GM04503 (cell line): ENCODE measurements at places on chromosomes 6 and 20.

DNA sequence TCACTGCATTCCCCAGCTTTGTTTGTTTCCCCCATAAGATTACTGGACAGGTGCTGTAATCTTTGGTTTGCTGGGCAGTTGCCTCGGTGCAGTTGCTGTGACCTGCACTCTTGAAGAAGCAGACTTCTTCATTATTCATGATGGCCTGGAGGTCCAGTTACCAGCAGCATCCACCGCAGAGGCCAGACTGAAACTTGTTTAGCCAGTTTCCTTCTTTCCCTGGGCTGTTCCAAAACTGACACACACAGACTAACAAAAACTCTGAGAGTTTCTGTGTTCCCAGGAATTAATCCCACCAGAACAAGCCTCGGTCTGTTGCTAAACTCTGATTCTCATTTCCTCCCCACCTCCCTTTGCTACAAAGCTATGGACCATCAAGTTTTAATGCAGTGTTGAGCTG lies 144.1 kb downstream of the QRSL1 start:
- DNase-seq: no peak

DNA sequence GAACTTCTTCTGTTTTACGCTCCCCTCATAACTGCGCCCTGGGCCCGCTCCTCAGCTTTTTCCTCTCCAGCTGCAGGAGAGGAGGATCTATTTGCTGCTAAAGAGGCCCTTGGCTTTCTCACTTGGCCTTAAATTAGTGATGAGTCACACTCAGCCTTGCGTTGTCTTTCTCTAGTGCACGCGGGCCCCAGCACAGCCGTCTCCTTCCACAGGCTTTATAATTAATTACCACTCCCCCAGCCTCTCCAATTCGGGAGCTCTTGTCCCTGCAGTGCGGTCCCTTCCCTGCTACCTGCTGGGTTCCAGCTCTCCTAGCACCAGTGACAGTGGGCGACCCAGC lies 25.2 kb downstream of the PACSIN1 start:
- no peak for DNase-seq

DNA sequence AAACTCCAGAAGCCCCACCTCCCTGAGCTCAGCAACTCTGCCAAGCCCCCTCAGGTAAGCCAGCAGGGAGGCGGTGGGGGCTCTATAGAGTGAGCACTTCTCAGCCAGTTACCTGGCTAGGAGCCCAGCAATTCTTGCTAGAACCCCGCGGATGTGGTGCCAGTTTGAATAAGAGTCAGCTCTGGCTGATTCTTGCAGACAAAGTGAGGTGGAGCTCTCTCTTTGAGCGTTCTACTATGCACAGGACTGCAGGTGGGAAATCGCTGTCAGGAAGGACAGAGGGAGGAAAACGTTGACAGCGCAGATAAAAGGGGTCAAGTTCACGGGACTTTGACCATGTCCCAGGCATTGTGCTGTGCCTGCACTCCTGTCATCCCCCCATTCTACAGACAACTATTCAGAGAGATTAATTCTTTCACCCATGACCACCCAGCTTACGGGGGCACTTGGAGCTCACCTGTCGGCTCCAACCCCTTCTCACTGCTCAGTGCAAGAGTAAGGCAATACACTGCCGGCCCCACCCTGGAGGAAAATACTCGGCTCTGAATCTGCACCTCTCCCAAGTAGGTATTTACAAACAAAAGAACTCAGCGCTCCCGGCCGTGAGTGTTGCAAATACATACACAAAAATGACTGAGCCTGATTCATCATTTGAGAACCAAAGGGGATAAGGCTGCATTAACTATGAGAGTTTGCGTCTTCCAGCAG lies 92.9 kb downstream of the ANKRD60 start:
- no peak for DNase-seq

DNA sequence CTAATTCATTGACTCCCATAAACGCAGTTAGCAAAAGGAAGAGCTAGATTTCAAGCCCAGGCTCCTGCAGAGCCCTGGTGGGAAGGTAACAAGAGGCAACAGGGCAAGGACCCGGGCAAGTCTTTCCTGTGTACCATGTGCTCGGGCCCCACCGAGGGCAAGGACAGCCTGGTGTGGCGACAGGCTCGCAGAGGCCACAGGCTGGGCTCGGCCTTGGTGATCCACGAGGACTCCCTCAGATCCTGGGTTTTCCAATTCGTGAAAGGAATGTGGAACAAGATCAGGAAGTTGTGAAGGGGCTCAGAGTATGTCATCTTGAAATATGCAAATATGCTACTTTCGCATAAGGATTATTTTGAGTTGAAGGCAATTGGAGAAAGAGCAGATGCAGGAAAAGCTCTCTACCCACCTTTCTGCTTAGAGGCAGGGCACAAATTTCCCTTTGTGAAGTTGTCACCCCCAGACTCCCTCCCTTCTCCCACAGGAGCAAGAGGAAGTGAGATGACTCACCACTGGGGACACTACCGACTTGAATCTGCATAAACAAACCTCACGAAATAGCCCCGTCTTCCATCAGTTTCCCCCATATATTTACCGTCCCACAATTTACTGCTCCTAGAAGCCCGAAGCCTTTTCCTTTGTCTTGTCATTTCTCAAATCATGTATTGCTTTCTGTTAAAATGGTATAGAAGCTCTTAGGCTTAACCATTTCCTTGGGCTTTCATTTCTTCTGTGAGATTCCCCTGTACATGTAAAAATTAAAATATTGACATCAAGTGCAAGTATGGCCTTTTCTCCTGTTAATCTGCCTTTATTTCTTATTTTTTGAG lies 79.0 kb downstream of the PSMG4 start:
- no peak for DNase-seq

DNA sequence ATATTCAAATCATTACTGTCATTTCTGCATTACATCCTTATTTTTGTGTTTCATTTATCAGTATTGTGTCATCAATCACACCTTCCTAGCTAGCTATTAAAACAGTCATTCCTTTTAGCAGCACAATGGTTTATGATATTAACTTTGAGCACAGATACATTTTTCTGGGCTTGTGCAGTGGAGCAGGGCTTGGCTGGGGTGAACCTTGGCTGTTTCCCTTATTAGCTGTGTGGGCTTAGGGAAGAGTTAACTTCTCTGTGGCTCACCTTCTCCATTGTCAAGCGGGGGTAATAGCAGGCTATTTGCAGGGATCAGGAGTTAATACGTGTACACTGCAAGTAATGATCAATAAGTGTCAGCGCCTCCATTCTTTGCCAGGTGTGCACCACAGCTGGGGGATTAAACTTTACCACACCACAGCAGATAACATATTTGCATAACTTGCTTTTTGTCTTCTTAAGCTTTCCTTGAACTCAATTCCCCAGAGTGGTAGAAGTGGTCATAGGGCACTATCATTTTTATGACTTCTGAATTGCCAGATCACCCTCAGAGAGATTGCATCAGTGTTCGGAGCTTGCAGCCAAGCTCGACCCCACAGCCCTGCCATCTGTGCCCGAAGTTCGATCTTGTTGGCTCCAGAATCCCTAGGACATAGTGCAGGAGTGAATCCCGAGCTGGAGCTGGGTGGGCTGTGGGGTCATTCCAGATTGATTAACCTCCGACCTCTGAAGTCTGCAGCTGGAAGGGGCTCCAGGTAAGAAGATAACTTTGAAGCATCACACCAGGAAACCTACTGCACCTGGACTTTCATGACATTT lies 1.5 kb upstream of the PYGB start:
- no peak for DNase-seq

DNA sequence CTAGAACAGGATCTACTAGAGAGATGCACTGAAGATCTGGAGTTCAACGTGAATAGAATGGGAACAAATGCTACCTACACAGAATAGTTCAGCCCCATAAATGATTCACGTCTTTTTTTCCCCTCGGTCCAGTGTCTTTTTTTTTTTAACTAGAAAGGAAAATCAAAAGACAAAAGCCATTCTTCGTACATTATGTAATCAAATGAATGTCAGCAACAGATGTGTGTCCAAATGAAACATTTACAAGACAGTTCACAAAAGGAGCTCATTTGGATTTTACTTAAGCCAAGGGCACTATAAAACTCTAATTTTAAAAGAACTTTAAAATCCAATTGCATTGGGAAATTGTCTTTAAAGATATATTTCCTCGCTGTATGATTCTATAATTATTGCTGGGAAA lies 42.4 kb downstream of the FAM184A start:
- no peak for DNase-seq

GRCh38 chr6:116461932-116462885 lies 1.0 kb downstream of the CALHM6 start:
- no peak for DNase-seq
